Tongue (tissue), 3 donors: ENCODE measurements at places on chromosomes 2 and 18.

DNA sequence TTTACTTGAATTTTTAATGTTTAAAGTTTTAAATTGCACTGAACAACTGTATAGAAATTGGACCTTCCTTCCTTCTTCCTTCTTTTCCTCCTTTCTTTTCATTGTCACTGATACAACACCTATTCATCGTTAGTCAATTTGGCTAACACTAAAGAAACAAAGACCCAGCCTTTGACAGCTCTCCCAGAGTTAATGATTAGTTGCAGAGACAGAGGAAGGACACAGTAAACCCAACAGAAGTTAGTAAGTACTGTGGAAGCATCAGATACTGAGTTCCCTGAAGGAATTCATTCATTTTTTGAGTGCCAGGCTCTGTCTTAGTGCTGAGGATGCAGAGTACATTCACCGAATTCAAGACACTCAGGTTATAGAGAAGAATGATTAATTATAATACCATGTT is 77.9 kb upstream of the RAB27B start:
- no peak for DNase-seq

DNA sequence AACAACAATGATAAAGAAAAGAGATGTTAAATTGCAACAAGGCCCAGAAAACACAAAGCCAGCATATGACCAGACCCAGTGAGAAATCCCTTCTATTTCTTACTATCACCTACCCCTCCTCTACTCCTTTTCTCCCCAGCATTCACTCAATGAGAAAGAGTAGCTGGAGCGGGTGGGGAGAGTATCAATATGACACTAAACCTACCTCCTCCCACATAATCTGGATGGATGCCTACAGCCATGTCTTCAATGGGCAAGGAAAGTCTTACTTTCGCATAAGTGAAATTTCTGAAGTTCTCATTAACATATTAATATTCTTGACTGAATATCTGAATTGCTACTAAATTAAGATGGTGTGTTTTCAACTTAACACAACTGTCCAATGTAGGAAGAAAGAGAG is 78.2 kb downstream of the AFF3 start:
- DNase-seq: no peak

DNA sequence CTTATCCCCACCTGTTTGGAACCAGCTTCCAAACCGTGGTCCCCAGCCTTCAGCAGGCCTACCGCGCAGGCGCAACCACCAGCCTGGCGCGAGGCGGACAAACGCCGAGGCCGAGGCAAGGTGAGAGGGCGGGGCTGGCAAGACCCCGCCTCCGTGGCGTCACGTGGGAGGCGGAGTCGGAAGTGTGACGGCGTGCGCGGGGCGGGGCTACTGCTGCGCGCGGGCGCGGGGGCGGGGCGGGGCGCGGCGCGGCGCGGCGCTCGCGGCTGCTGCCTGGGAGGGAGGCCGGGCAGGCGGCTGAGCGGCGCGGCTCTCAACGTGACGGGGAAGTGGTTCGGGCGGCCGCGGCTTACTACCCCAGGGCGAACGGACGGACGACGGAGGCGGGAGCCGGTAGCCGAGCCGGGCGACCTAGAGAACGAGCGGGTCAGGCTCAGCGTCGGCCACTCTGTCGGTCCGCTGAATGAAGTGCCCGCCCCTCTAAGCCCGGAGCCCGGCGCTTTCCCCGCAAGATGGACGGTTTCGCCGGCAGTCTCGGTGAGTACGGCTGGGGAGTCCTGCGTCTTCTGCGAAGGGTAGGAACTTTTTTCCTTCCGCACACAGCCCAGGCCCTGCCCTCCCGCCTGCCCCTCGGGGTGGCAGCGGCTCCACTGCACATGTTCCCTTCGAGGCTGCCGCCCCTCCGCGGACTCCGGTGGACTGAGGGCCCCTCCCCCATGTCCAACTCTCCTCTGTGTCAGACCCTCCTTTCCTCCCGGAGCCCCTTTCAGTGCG is at the start of gene EML4:
Gene EML4, plus strand, starts transcription at position 254 of the 774 bp plus-strand sequence. Its CDS starts 259 bp downstream, at position 513.
- DNase-seq: peak; percentile 96

- no peak for DNase-seq
Measured at GRCh38 chr18:38648179-38648578, 1082.6 kb upstream of the CELF4 start.

- DNase-seq: peak; percentile 91
Measured at GRCh38 chr18:3248062-3248657, 559 bp downstream of the MYL12A start.

DNA sequence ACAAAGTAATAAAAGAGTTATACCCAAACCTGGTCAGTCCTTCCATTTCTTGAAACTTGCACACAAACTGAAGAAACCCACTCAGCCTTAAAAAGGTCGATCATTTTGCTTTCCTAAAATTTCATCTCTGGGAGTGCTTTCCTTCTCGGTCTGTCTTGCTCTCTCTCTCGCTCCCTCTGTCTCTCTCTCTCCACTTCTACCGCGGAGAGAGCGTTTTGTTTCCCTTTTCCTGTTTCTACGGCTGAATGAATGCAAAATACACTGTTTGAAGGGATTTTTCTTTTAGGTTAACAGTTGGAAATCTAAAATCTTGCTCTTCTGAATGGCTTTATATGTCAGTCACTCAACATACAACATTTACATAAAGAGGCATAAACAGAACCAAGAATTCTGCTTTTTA is 424.2 kb downstream of the TGIF1 start:
- peak; percentile 10 for DNase-seq

DNA sequence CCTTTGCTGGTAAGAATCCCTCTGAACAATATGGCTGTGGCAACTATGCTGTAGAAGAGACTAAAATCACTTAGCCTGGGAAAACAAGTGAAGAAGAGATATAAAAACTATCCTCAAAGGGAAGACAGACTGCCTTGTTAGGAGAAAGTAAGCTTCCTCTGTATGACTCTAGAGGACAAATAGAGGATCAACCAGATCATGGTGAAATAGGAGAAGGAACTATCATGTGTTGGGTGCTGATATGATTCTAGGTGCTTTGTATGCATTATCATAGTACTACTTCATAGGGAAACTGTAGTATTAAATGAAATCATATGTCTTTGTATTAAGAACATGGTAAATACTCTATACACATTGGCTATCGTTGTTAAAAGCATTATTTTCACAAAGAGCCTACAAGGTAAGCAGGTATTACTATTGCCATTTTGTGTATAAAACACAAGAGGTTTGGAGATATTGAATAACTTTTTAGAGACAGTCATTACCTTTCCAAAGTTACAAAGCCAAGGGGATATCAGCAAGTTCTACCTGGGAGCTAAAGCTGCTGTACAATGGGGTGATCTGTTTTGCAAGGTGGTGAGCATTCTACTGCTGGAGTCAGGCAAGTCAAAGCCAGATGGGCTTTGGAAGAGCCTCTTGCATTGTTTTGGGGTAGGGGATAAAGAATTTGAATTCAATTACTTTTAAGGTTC is 402.6 kb downstream of the ALK start:
- DNase-seq: no peak

- DNase-seq: peak; percentile 28
Measured at GRCh38 chr2:219861307-219861706, 233.9 kb downstream of the SLC4A3 start.

DNA sequence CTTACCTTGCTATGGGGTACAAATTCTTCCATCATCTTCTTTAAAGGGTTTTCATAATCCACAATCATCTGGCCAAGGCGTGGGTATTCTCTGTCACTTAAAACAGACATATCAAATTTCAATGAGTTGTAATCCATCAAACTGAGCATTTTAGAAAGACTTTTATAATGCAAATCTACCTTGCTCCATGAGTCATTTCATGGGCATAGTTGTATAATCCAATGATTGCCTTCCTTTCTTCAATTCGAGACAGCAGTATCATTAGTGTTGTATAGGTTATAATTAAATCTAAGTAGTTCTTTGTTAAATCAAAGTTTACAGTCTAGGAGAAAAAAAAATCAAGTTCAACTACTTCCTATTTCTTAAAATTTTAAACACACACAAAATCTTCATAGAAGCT is 36.3 kb downstream of the NCKAP1 start:
- no peak for DNase-seq

GRCh38 chr2:117953231-117953630 is 60.6 kb downstream of the CCDC93 start:
- no peak for DNase-seq

GRCh38 chr18:62784966-62785413 is 69.6 kb downstream of the PHLPP1 start:
- DNase-seq: peak; percentile 45

GRCh38 chr2:53768242-53768542 is 588 bp downstream of the CHAC2 start:
- no peak for DNase-seq

DNA sequence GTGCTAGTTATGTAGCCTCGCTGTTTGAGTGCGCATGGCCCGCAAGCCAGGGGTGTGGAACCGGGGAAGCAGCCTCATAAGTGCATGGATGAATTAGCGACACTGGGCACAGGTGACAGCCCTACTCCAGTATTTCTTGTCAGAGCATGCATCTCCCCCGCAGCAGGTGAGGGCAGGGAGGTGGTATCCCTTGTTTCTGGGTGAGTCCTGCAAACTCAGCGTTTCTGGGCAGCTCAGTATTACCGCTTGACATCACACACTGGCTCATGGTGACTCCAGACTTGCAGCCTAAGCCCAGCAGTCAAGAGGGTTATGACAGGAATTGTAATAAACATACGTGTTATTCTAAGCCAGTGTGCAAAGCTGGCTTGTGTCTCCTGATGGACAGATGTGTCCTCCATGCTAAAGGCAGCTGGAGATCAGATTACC is 2.5 kb downstream of the CABLES1 start:
- DNase-seq: peak; percentile 75

- DNase-seq: no peak
Measured at GRCh38 chr18:13254971-13255927, 36.7 kb downstream of the LDLRAD4 start.

GRCh38 chr2:178830451-178830850 is 23.2 kb upstream of the TTN start:
- no peak for DNase-seq

- DNase-seq: no peak
Measured at GRCh38 chr2:15279201-15279876, 281.8 kb downstream of the NBAS start.

DNA sequence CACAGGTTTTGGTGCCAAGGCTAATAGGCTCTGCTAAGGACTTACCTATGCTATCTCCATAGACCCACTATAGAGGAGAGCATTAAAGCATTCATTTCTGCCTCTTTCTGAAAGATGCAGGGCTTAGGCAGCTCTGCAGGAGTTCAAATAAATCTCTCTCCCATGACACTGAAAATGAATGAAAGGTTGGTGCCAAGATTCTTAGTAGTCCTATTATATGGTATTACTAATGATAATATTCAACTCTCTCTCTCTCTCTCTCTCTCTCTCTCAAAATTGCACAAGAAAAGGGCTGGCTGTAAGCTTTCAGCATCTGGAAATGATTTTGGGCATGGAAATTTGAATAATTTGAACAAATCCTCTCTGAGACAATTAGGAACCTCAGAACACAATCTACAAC is 433.7 kb downstream of the MBD2 start:
- no peak for DNase-seq

- DNase-seq: no peak
Measured at GRCh38 chr2:213066443-213066743, 85.0 kb downstream of the IKZF2 start.
